Sigmoid colon (tissue), 7 donors: ENCODE measurements at places on chromosomes 2 and 18.
A peak's percentile ranks its signal among the peaks of the same experiment; 100 is the strongest.

GRCh38 chr18:57230861-57231585, 84.1 kb downstream of the BOD1L2 start:
- H3K27me3 ChIP-seq: no peaks in the 10 kb centered on the region
- H3K27ac ChIP-seq: no peak overlapping the region
- H3K4me1 ChIP-seq: no peaks in the 10 kb centered on the region
- H3K36me3 ChIP-seq: no peaks in the 10 kb centered on the region
- H3K4me3 ChIP-seq: no peak overlapping the region

DNA sequence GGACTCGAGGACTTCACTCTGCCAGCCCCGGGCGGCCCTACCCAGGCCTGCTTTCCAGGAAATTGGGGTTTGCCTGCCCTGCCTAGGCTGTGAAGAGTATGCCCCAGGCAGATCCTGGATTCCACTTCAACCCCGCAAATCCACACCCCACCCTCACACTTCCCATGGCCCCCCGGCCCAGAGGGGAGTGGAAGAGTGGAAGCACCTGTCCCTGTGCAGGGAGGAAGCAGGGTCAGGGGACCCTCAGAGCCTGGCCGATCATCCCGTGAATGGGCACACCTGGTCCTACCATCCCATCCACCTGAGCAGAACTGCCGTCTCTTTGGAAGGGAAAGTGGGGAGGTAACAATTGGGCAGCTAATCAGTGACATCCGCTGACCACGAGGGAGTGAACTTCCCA, 245.2 kb downstream of the EIPR1 start:
- H3K27ac ChIP-seq: no peak overlapping the region
- no peak for DNase-seq
- no peaks in the 10 kb centered on the region for H3K4me1 ChIP-seq
- no peak overlapping the region for H3K4me3 ChIP-seq
- no peaks in the 10 kb centered on the region for H3K36me3 ChIP-seq
- peaks cover 9% of the 10 kb centered on the region for H3K27me3 ChIP-seq

DNA sequence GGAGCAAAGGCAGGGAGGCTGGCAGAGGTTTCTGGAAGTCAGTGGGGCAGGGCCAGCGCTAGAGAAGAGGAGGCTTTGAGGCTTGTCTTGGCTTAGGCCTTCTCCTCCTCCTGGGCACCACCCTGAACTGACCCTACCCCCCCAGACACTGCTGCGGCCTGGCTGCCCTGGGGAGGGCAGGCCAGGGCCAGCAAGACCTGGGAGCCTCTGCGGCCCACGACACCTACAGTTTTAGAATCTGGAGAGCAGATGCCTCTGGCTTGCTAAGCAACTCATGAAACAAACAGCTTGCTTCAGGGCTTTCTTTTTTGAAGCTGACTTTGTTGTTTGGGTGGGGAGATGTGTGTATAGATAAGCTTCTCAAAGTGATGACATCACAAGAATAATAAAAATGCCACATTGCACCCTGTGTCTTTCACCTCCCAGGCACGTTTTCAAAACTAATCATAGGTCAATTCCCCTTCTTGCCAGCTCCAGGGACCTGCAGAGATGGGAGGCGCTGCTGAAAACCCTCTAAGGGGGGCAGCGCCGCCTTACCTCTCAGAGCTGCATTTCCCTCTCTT, 46.2 kb upstream of the SMAD7 start:
- DNase-seq: no peak
- no peak overlapping the region for H3K27ac ChIP-seq
- H3K4me1 ChIP-seq: peaks cover 46% of the 10 kb centered on the region
- no peaks in the 10 kb centered on the region for H3K27me3 ChIP-seq

DNA sequence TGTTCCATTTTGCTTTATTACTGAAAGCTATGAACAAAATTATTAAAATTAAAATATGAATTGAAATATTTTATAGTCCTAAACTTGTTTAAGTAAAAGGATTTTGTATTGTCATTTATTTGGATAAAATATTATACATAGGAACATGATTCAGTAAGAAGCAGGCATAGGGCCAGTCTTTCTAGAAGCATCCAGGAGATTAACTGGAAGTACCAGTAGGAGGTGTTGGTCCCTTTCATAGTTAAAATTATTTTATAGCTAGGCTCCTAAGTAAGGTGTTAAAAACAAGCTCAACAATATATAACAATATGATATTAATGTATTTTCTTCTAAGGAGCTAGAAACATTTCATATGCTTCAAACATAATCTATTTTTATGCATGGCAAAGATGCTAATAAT, 43.7 kb downstream of the FIGN start:
- no peaks in the 10 kb centered on the region for H3K27me3 ChIP-seq
- no peaks in the 10 kb centered on the region for H3K36me3 ChIP-seq
- H3K4me3 ChIP-seq: no peak overlapping the region

- no peaks in the 10 kb centered on the region for H3K36me3 ChIP-seq
- DNase-seq: no peak
- H3K27me3 ChIP-seq: no peaks in the 10 kb centered on the region
- no peak overlapping the region for H3K27ac ChIP-seq
Observed at GRCh38 chr18:56545464-56545863, 92.9 kb downstream of the TXNL1 start.

GRCh38 chr2:149145314-149146295, 107.1 kb downstream of the LYPD6B start:
- no peak for DNase-seq
- H3K36me3 ChIP-seq: no peaks in the 10 kb centered on the region
- no peaks in the 10 kb centered on the region for H3K4me1 ChIP-seq
- no peak overlapping the region for H3K27ac ChIP-seq
- H3K27me3 ChIP-seq: no peaks in the 10 kb centered on the region

DNA sequence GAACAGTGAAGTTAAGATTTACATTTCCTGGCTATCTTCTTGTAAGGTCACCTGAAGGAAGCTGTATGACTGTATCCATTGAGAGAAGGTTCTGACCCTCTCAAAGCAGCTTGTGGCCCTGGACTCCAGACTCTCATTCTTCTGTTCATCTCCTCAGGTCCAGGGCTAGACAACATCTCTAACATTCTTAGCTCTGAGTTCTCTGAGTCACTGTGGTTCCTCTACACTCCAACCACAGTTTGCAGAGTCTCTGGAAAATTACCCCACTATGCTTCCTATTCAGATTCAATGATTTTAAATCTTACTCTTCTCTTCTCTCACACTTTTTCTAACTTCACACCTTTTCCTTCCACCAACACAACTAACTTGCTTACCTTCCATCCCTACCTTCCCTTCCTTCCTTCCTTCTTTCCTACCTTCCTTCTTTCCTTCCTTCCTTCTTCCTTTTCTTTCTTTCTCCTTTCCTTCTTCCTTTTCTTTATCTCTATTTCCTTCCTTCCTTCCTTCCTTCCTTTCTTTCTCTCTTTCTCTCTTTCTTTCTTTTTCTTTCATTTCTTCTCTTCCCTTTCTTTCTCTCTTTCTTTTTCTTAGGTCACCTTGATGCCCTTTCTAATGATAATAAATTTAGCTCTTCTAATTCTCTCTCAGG, 824.3 kb upstream of the ZEB2 start:
- H3K27me3 ChIP-seq: no peaks in the 10 kb centered on the region
- H3K36me3 ChIP-seq: no peaks in the 10 kb centered on the region
- DNase-seq: no peak
- H3K4me3 ChIP-seq: no peak overlapping the region
- no peak overlapping the region for H3K27ac ChIP-seq
- H3K4me1 ChIP-seq: no peaks in the 10 kb centered on the region

GRCh38 chr2:18406219-18406618, 154.2 kb downstream of the RDH14 start:
- H3K27me3 ChIP-seq: no peaks in the 10 kb centered on the region
- H3K4me3 ChIP-seq: no peak overlapping the region
- no peak overlapping the region for H3K27ac ChIP-seq
- no peaks in the 10 kb centered on the region for H3K36me3 ChIP-seq
- H3K4me1 ChIP-seq: no peaks in the 10 kb centered on the region
- no peak for DNase-seq

GRCh38 chr2:173021939-173022371, 53.7 kb upstream of the MAP3K20 start:
- H3K4me1 ChIP-seq: peaks cover under 1% of the 10 kb centered on the region
- no peaks in the 10 kb centered on the region for H3K36me3 ChIP-seq
- H3K4me3 ChIP-seq: no peak overlapping the region
- no peak for DNase-seq
- H3K27me3 ChIP-seq: no peaks in the 10 kb centered on the region

GRCh38 chr2:675982-676646, 1.1 kb downstream of the TMEM18 start:
- no peaks in the 10 kb centered on the region for H3K27me3 ChIP-seq
- peak; percentile 85 for DNase-seq

- H3K27me3 ChIP-seq: no peaks in the 10 kb centered on the region
- peaks cover 14% of the 10 kb centered on the region for H3K4me1 ChIP-seq
- no peak overlapping the region for H3K27ac ChIP-seq
- no peaks in the 10 kb centered on the region for H3K36me3 ChIP-seq
Observed at GRCh38 chr18:8051453-8051852, 484.3 kb downstream of the PTPRM start.

DNA sequence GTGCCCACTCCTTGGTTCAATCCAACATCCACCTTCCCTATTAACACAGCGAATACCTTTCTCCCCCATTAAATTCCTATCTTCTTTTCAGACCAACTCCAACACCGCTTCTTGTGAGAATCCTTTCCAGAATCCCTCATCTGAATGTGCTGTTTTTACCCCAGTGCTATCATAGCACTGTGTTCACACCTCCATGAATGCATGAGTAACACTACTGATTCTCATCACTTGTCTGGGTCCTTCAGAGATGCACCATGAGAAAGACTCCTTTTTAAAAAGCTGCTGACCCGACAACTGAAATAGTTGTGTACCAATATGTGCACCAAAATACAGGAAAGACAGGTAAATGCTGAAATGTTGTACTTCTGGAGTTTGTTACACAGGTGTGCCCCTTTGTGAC, 18.8 kb downstream of the MGAT4A start:
- no peaks in the 10 kb centered on the region for H3K27me3 ChIP-seq
- no peak overlapping the region for H3K27ac ChIP-seq
- no peak for DNase-seq

- no peaks in the 10 kb centered on the region for H3K27me3 ChIP-seq
- no peak overlapping the region for H3K27ac ChIP-seq
- DNase-seq: no peak
- H3K36me3 ChIP-seq: no peaks in the 10 kb centered on the region
- H3K4me1 ChIP-seq: no peaks in the 10 kb centered on the region
- no peak overlapping the region for H3K4me3 ChIP-seq
Observed at GRCh38 chr2:125564471-125564870, 1091.5 kb upstream of the GYPC start.

DNA sequence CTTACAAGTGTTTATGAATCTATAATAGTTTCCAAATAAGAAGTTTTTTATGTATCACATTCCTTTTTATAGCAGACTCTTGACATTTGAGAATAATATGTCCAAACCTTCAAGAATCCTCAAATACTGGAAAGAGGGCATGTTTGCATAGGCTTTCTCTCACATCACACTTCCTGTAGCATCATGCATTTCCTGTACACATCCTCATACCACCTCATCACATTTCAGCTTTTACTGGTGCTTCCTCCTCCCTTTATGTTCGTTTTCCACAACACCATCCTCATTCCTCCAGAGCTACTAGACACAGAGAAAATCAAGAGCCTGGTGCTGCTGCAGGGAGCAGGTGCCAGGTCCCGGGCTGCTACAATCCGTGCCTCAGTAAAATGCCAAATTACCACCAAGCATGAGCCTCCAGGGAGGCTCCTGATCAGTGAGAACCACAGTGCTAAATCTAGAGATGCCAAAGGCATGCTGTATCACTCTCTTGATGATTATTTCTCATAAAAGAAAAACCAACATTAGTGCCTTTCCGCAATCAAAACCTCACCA, 137.7 kb upstream of the CYP1B1 start:
- H3K36me3 ChIP-seq: no peaks in the 10 kb centered on the region
- DNase-seq: no peak
- no peaks in the 10 kb centered on the region for H3K27me3 ChIP-seq
- H3K4me1 ChIP-seq: peaks cover 35% of the 10 kb centered on the region
- H3K27ac ChIP-seq: no peak overlapping the region
- no peak overlapping the region for H3K4me3 ChIP-seq

- no peak overlapping the region for H3K27ac ChIP-seq
- no peak overlapping the region for H3K4me3 ChIP-seq
- no peaks in the 10 kb centered on the region for H3K36me3 ChIP-seq
- no peak for DNase-seq
- no peaks in the 10 kb centered on the region for H3K4me1 ChIP-seq
Observed at GRCh38 chr2:41026613-41027012, 574.7 kb upstream of the SLC8A1 start.

- peak; percentile 36 for DNase-seq
- no peak overlapping the region for H3K4me3 ChIP-seq
- no peaks in the 10 kb centered on the region for H3K36me3 ChIP-seq
- no peaks in the 10 kb centered on the region for H3K27me3 ChIP-seq
- no peak overlapping the region for H3K27ac ChIP-seq
- no peaks in the 10 kb centered on the region for H3K4me1 ChIP-seq
Observed at GRCh38 chr2:232479341-232480200, 8.1 kb downstream of the ECEL1 start.

GRCh38 chr18:32025744-32026143, 7.1 kb downstream of the RNF125 start:
- no peaks in the 10 kb centered on the region for H3K4me1 ChIP-seq
- no peak for DNase-seq
- no peak overlapping the region for H3K4me3 ChIP-seq
- no peaks in the 10 kb centered on the region for H3K36me3 ChIP-seq
- no peaks in the 10 kb centered on the region for H3K27me3 ChIP-seq

GRCh38 chr2:128379021-128380015, 60.6 kb upstream of the HS6ST1 start:
- DNase-seq: peak; percentile 88
- H3K4me1 ChIP-seq: peaks cover 71% of the 10 kb centered on the region
- no peaks in the 10 kb centered on the region for H3K36me3 ChIP-seq
- H3K27me3 ChIP-seq: no peaks in the 10 kb centered on the region
- H3K27ac ChIP-seq: peak overlapping the region; percentile 67

GRCh38 chr2:118309946-118310680, 221.8 kb downstream of the INSIG2 start:
- H3K4me3 ChIP-seq: peak overlapping the region; percentile 60
- DNase-seq: no peak
- H3K4me1 ChIP-seq: peaks cover 3% of the 10 kb centered on the region
- no peaks in the 10 kb centered on the region for H3K36me3 ChIP-seq
- H3K27ac ChIP-seq: peak overlapping the region; percentile 65
- peaks cover 22% of the 10 kb centered on the region for H3K27me3 ChIP-seq

- no peak overlapping the region for H3K27ac ChIP-seq
- no peak for DNase-seq
- no peak overlapping the region for H3K4me3 ChIP-seq
- H3K4me1 ChIP-seq: peaks cover 13% of the 10 kb centered on the region
- H3K36me3 ChIP-seq: no peaks in the 10 kb centered on the region
Observed at GRCh38 chr2:9335322-9335832, 88.0 kb downstream of the ITGB1BP1 start.

GRCh38 chr2:74755386-74755785, 78.5 kb upstream of the HK2 start:
- H3K4me3 ChIP-seq: no peak overlapping the region
- DNase-seq: no peak
- H3K36me3 ChIP-seq: no peaks in the 10 kb centered on the region
- H3K27me3 ChIP-seq: no peaks in the 10 kb centered on the region

DNA sequence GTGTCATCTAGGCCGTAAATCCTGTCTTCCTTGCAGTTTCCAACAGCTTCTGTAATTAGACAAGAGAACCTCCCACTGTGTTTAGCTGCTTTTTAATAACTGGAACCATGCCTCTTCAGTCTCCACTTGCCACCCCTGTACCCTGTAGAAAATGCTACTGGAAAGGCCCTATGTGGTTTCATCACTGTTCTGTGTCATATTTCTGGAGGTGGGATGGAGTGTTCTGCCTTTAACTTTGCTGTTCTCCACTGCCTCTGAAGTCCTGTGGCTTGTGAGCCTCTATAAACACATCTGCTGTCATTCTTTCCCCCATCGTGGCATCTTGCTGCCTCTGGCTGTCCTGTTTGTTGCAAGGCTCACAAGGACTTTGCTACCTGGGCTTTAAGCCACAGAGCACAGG, 17.9 kb downstream of the MGAT5 start:
- no peak for DNase-seq
- H3K4me3 ChIP-seq: no peak overlapping the region
- no peaks in the 10 kb centered on the region for H3K36me3 ChIP-seq
- no peak overlapping the region for H3K27ac ChIP-seq
